Hepatic stellate cell (primary cell): ENCODE measurements at places on chromosomes 1 and 21.

- no peak for DNase-seq
These were observed 605.0 kb upstream of the PKN2 start for GRCh38 chr1:88079036-88079435.

DNA sequence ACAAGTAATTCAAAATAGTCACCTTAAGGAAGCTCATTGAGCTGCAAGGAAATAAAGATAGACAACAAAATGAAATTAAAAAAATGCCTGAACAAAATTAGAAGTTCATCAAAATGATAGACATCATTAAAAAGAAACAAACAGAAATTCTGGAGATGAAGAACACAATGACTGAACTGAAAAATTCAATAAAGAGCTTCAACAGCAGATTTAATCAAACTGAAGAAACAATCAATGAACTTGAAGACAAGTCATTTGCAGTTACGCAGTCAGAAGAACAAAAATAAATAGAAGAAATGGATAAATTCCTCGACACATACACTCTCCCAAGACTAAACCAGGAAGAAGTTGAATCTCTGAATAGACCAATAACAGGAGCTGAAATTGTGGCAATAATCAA is 390.0 kb upstream of the SPAG17 start:
- DNase-seq, result no peak

- DNase-seq, result no peak
These were observed 61.0 kb downstream of the SYT14 start for GRCh38 chr1:209999005-209999404.

GRCh38 chr1:156076609-156077429 is 5.4 kb downstream of the MEX3A start:
- DNase-seq, result no peak

DNA sequence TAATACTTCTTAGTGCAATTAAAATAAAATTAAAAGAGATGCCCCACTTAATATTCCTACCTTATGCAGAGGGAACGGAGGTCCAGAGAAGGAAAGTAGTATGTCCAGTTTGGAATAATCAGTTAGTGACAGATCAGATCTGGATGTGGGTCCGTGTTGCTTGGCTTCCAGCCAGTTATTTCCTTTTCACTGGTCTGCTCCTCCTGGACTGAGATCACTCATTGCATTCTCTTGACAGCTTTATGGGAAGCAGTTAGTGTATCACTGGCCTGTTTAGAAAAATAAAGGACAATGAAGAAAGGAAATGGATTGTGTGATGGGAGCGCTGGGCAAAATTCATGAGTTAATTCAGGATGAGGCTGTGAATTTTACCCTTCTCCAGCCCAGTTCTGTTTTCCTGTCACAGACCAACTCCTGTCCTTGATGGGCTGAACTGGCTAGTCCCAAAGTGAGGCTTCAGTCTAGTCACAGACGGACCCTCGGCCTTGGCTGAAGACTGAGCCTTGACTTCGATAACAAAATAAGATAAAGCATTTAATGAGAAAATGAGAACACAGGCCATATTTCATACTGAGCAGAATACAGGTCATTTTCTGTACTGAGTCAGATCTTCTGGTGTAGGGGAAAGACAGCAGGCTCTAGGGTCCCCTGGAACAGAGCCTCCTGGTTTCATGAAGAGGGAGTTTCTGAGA is 85.2 kb upstream of the TRABD2B start:
- DNase-seq, result no peak

DNA sequence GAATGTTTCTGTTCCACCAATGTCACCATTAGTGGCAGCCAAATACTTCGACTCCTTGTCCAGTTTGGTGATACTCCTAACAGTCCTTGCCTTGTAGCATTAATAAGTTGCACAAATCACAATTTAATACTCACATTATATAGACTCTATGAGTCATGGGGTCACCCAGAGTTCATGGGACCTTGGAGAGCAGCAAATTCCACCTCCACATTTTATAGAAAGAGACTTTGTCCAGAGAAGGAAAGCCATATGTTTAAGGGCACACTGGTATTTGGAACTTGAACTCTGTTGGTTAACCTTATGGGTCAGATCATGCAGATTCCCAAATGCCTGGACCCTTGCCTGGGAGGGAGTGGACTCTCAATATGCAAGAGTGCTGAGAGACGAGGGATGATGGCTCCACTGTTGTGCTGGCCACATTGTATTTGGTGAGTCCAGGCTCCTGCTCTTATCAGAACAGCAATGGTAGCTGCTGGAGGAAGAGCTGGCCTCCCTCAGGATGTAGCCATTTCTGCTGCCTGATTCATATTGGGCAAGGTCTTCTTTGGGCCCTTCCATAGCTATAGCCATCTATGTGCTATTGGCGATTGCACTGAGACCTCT is 30.6 kb downstream of the DNAJC6 start:
- DNase-seq, result no peak

GRCh38 chr1:171355727-171356126 is 41.7 kb downstream of the FMO4 start:
- DNase-seq, result no peak

- no peak for DNase-seq
These were observed 1770.9 kb downstream of the BRINP3 start for GRCh38 chr1:188706742-188707141.

- no peak for DNase-seq
These were observed 136.5 kb downstream of the TSEN15 start for GRCh38 chr1:184188037-184188436.

DNA sequence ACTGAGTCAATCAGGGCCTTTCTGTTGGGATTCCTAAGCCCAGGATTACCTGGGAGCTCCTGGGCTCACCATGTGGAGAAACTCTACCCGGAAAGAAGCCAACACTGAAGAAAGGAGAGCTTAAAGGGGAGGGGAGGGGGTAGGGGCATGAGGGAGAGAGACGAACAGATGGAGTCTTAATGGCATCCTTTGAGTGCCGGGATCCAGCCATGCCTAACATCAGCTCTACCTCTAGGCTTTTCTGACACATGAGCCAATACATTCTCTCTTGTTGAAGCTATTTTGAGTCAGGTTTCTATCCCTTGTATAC is 75.0 kb downstream of the NPHP4 start:
- no peak for DNase-seq
